ENCODE measurements at places on chromosomes 6 and 20. TPM values are rescaled to one million over a fixed set of nuclear protein-coding genes. Genes with fewer than 3 reads are reported as not detected.

DNA sequence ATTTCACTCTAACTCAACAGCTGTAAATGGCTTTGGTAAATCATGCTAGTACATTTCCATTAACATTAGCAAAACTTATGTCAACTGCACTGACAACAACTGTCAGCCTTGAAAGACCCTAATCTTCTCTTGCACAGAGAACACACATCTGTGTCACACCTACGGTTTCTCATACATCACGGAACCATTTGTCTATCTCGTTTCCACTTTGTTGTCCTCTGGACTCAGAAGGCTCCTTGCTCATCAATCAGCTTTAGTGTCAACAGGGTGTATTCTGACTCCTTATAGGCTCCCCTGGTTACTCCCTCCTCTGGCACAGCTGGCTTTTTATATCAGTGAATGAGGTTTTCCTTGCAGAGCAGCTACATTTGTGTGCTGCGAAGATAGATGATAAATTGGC lies 49.3 kb downstream of the CD83 start:
- DNase-seq: no peak

DNA sequence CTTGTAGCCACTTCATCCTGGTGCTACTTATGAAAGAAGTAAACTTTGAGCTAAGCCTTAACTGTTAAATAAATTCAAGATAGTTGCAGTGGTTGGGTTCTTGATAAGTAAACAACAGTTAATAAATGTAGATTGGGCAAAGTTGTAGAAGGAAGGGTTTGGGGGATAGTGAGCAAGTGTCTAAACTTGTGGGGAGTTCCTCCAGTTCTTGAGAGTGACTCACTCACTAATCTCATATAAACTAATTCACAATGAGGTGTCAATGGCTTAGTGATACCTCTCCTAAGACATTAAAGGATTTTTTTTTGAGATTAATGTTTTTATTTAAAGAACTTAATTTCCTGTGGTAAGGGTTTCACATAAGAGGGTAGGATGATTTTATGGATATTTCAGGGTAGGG lies 507.4 kb downstream of the BMP2 start:
- no peak for DNase-seq

GRCh38 chr20:60690771-60691170 lies 561.3 kb upstream of the CDH4 start:
- DNase-seq: no peak

DNA sequence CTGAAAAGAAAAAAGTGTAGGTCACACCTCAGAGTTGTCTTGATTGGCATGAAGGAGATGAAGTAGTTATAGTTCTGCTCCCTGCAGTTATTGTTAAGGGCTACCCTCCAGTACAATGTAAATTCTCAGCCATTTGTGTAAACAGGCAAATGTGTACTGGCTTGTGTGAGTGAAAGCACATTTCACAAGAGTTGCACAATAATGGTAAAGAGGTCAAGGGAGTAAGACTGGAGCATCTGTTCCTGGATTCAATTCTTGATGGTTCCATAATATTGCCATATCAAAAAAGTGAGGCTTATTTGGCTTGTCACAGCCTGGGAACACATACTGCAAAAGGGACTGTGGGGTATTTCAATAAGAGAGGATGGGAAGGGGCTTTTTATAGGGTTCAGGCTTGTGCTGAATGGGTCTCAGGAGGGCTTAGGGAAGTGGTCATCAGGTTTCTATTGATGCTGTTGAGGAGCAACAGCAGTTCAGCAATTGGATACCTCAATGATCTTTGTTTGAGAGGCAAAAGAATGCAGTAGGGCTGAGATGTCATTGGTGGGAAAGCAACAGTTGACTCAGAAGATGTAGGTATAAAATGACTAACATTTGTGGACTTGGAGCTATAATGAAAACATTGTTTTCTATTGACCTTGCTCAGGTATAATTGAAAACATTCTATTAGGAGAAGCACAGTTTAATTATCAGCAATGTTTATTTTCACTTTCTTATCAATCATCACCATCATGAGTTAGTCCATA lies 402.6 kb downstream of the BCKDHB start:
- no peak for DNase-seq

- no peak for DNase-seq
Observed at GRCh38 chr6:68994521-68994920, 359.4 kb downstream of the ADGRB3 start.

- DNase-seq: no peak
Observed at GRCh38 chr20:62838128-62838891, 21.5 kb downstream of the COL9A3 start.

DNA sequence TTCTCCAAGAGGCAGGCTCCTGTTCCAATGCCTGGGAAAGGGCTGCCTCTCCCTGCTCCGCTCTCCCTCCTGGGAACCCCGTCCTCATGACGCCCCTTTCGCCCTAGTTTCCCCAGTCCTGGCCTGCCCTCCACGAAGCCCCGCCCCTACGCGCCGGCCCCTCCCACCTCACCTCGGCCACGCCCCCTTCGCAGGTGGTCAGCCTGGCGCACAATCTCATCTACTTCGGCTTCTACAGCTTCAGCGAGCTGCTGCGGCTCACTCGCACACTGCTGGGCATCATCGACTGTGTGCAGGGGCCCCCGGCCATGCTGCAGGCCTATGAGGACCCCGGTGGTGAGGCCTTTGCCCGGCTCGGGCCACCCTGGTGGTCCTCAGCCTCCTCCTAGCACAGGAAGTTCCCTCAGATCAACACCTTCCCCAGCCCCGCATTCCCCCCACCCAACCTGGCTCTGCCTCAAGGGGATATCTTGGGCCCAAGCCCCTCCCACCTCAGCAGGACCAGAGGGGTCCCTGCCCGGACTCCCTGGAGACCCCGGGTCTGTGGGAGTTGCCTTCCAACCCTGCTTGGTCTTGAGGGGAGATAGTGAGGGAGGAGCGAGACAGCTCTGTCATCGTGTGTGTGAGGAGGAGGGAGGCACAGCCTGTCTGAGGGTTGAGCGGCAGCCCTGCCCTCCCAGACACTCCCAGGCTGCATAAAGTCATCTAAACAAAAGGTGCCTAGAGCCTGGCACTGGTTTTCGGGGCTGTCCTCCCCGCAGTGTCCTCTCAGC lies 40.3 kb downstream of the UQCC2 start:
- DNase-seq: no peak

- no peak for DNase-seq
Observed at GRCh38 chr20:1396702-1397101, 3.8 kb upstream of the FKBP1A start.

DNA sequence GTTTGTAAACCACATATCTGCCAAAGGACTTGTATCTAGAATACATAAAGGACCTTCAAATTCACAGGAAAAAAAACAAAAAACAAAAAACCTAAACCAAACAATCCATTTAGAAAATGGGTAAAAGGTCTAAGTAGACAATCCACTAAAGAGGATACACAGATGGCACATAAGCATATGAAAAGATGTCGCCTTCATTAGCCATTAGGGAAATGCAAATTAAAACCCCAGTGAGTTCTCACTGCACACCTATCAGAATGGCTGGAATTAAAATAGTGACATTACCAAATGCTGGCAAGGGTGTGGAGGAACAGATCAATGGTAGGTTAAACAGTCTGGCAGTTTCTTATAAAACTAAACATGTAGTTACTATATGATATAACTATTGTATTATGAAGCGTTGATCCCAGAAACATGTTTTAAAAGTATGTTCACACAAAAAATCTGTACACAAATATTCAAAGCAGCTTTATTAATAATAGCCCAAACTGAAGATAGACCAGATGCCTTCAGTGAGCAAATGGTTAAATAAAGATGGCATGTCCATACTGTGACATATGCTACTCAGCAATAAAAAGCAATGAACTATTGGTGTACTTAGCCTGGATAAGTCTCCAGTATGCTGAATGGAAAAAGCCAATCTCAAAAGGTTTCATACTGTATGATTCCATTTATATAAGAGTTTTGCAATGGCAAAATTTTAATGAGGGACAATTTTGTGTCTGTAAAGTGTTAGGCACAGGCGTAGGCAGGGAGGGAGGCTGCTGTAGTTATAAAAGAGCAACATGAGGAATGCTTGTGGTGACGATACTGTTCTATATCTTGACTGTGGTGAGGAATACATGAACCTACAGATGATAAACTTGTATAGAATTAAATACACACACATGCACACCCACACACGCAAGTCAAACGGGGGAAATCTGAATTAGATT lies 43.9 kb downstream of the PLCB1 start:
- no peak for DNase-seq

GRCh38 chr20:31875671-31876070 lies 5.2 kb downstream of the TTLL9 start:
- no peak for DNase-seq

DNA sequence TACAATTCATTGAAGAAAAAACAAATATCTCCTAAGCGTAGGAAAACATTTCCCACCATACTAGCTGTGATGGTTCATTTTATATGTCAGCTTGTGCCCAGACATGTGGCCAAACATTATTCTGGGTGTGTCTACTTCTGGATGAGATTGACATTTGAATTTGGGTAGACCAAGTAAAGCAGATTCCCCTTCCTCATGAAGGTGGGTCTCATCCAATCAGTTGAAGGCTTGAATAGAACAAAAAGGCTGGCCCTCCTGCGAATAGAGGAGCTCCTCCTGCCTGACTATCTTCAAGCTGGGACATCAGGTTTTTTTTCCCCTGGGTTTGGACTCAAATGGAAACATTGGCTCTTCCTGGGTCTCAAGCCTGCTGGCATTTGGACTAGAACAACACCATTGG lies 113.6 kb downstream of the DHX35 start:
- no peak for DNase-seq

- no peak for DNase-seq
Observed at GRCh38 chr6:99019381-99019780, 71.6 kb upstream of the FBXL4 start.

GRCh38 chr20:18138266-18138582 lies 561 bp downstream of the KAT14 start:
- no peak for DNase-seq

- DNase-seq: no peak
Observed at GRCh38 chr6:141131616-141132015, 1001.1 kb upstream of the GJE1 start.

DNA sequence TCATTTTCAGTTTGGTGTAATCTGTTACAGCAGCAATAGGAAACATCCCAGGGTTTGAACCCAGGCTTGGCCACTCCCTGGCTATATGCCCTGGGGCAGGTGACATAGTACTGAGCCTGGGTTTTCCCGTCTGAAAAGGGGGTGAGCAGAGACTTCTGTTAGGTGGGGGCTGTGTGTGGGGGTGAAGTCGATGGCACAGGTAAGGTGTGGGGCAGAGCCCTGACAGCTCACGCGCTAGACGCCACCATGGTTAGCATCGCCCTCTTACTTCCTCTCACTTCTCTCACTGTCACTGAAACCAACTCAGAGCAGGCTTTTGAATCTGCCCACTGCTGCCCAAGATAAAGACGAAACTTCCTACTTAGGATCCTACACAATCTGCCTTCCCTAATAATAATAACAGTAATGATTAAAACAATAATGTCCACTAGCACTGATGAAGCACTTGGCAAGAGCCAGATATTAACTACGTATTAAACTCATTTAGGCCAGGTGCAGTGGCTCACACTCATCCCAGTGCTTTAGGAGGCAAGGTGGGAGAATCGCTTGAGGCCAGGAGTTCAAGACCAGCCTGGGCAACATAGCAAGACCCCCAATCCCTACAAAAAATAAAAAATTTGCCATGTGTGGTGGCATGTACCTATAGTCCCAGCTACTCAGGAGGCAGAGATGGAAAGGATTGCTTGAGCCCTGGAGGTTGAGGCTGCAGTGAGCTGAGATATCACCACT lies 117.9 kb upstream of the PTPN1 start:
- no peak for DNase-seq

DNA sequence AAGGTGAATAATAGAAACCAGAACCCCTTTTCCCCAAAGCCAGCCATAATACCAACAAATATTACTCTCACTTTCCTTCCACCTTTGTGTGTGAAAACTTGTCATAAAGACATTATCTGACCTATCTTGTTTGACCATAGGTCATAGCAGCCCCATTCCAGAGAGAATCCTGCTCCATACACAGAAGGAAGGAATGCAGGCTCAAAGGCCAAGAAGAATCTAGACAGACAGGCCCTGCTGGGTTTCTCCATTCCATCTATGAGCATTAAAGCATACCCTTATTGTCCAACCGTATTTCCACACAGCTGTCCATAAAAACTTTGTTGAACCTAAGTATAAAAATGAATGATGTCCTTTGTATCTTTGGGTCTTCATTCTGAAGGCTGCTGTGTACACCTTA lies 40.7 kb upstream of the KCNK5 start:
- DNase-seq: no peak

DNA sequence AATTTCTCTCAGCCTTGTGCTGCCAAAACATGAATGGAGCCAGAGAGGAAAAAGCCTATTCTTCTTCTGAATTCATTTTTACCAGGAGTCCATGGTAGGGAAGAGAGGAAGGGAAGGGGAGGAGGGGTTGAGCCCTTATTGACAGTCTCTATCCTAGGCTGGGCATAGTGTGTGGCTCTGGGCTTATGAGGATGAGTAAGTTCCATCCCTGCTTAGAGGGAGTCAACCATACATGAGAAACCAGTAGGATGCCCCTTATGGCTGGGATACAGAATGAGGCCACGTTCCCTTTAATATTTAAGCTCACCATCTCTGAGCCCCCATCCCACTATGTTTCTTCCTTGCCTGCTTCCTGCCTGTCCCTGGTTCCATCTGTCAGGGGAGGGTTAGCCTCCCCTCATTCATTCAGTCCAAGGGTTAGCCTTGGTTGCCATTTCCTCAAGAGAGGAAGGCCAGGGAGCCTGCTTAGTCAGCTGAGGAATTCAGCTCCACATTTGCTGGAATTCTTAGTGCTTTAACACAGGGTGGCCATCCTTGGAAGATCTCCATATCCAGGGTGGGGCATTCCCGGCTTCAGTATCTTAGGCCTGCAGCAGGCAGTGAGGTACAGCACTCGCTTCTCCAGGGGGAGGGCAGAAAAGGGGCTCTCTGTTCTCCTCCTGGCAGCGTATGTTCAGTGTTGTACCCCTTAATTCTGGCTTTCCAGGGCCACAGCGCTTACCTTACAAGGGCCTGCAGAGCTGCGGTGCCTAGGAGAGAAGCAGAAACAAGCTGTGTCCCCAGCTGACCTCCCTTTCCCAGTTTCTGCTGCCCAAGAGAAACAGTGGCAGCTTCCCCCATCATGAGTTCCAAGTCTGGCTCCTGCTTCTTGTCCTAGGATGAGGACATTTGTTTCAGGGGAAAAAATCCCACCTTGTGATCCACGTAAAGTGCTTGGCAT lies 12.5 kb downstream of the SIRT5 start:
- no peak for DNase-seq

- no peak for DNase-seq
Observed at GRCh38 chr6:146962329-146962728, 241.9 kb upstream of the STXBP5 start.

- no peak for DNase-seq
Observed at GRCh38 chr6:38583523-38583922, 56.2 kb downstream of the BTBD9 start.

Gene MROH8
- total RNA-seq: 0.79 TPM

Gene OXT
- total RNA-seq: not detected

Gene DLL1
- total RNA-seq: 5.3 TPM

Gene PKHD1
- total RNA-seq: not detected

Gene EMILIN3
- not detected for total RNA-seq

Gene GTSF1L
- not detected for total RNA-seq

Gene CSNK2A1
- total RNA-seq: 284 TPM

Gene HNF4A
- 7.4 TPM for total RNA-seq

Gene FAM83C
- total RNA-seq: not detected

Gene MUC21
- not detected for total RNA-seq

Gene CEP57L1
- 20.7 TPM for total RNA-seq
